Right forelimb (tissue), 1 donor: ENCODE measurements at places on chromosomes 1 and 21.
A peak's percentile ranks its signal among the peaks of the same experiment; 100 is the strongest.

GRCh38 chr1:233608988-233609387 is 4.9 kb upstream of the KCNK1 start:
- no peak for DNase-seq

DNA sequence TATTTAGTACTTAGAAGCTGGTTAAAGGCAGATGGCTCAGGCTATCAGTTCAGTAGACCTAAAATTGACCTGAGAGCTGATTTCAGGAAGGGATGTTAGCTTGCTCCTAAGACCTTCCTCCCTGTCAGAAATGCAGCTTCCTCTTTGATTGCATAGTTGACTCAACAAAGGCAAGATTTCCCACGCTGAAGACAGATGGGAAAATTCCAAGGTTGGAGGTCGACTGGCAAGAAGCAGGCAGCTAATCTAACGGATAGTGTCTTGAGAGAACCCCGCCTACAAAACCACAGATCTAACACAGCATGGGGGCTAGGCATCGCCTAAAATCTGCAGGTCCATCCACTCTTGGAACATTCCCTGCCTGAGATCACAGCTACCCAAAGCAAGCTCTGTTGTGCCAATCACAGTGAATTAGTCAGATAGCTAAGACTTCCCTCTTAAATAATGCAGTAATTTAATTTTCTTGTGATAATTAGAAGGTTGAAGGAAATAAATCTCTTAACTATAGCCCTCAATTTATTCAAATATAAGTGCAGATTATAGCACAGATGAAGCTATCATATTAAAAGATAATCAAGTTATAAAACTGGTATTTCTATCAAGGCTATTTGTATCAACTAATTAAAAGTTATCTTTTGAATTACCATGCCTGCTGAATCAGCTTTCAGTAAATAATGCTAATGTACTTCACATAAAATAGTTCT is 357.8 kb upstream of the SGIP1 start:
- no peak for DNase-seq

DNA sequence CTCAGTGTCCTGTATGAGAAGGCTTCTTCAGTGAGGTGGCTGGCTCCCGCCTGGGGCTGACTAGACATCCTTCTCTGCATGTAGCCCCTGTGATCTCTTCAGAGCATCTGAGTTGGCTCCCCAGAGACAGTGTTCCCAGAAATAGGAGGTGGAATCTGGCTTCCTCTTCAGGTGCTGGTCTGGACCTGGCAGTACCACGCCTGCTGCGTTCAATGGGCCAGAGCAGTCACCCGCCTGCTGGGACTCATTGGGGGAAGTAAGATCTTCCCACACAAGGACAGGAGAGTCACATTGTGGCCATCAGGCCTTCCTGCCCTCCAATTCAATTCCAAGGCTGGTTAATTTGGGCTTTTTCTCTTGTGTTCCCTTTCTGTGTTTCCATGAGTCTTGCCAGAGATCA is 51.0 kb downstream of the ADARB1 start:
- DNase-seq = no peak

DNA sequence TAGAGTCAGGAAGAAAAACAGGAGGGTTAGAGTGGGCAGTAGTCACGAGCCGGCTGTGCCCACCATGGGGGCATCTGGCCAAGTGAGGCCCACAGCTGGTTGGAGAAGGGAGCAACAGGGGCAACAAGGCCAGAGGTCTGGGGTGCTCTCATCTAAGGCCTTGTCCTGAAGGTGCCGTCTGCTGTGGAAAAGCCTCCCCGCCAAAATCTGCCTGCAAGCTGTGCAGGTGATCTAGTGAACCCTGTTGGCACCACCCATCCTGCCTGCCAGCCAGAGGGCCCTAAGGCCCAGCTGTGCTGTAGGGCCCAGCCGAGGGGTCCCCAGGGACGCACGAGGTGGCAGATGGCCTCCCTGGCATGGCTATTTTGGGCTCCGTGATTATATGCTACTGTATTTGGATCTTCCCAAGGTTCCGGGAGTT is 51.3 kb downstream of the LGR6 start:
- peak; percentile 46 for DNase-seq

DNA sequence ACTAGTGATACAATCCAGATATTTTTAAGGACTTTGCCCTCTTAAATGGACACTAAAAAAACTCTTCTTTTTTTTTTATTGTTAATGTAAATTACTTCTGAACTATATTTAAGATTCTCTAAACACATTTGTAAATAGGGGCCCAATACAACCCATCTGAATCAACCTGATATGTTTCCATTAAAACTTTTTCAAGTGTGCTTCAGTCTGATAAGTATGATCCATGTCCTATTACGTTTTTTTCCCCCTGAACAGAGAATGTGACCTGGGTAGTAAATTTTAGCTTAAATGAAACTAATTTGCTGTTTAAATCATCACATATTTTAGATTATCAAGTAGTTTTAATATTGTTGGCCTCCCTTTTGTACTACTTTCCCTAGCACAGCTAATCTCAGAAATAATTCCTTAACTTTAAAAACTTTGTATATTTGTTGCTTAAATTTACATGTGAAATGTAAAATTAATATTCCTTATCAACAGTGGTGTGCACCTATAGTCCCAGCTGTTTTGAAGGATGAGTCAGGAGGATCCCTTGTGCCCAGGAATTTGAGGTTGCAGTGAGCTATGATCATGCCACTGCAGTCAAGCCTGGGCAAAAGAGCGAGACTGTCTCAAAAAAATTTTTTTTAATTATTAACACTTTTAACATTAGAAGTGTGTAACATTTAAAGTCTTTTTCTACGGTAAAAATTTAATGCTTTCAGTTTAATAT is 3.0 kb upstream of the PKN2 start:
- no peak for DNase-seq

DNA sequence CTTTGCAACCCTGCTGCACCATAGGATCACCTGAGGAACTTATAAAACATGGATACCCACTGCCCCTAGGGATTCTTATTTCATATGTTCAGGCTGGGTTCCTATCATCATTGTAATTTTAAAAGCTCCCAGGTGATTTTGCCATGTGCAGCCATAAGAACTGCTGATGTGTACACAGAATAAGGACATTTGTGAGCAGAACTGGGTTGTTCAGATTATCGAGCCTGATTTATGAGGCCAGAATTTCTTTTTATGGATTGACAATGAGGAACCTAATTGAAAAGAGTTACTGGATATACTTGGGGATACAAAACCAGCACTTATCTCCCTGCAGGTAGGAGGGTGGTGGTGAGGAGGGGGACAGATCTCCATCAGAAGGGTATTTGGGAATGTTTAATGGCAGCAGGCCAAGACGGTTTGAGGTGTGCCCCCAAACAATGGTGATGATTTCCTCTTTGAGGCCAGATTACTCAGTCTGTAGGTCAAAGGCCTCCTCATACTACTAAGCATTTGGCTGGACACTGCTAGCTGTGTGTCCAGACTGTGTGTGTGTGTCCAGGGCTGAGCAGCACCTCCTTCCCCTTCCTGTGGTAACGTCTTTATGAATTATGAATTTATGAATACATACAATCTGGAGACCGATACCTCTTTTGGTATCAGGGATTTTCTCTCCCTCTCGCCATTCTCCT is 18.9 kb downstream of the NOS1AP start:
- DNase-seq = no peak

- peak; percentile 81 for DNase-seq
Observed at GRCh38 chr1:17419626-17420328, 19.7 kb downstream of the RCC2 start.

DNA sequence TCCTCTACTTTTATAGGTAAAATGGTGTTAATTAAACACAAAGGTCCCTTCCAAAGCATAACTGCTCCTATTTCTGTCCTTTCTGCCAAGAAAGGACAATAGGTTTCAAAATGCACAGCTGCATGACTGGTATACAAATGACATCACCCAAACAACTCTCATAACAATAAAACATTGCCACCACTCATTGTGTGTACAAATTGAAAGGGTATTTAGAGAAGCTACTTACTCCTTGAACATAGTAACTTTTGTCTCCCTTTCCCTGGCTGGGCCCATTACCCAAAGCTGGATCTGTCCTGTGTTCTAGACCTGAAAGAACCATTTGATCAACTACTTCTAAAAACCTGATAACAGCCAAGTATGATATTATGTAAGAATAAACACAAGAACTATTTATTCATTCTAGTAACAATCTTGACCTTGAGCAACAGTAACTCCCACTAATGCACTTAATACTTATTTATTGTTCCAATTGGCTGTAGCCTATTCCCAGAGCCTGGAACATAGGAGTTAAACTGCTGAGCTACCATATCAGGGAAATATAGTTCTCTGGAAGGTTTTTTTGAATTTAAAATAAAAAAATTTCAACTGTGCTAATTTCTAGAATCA is 38.2 kb downstream of the TTLL7 start:
- no peak for DNase-seq

DNA sequence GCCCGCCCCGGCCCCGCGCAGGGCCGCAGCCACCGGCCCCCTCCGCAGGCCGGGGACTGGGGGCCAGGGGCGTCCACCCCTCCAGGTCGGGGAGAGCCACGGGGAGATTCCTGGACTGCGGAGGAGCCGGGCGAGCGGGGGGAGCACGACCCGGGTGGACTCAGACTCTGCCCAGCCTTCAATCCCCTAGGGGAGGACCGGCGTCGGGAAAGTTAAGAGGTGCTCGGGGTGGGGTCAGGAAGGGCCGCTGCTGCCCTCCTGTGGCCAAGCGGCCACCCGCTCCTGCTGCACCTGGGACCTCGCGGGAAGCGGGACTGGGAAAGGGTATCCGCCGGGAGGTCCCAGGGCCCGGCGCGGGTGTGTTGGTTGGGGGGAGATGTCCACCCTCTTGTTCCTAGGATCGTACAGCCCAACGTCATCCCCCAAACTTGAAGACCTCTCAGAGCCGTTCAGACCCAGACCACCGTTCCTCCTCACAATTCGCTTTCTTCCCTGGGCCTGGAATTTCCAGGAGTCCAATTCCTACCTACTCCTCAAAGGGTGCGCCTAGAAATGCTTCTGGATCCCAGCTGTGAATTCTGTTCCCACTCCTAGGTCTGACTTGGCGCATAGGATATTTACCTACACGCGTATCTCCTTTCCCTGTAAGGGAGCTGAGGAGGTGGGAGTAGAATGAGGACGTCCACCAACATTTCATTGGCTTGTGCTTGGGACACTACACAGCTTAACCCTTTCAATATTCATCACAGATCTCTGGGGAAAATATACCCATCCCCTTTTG is 484 bp upstream of the RHOC start:
- peak; percentile 91 for DNase-seq

GRCh38 chr1:237244778-237245177 is 202.8 kb downstream of the RYR2 start:
- DNase-seq = no peak

- no peak for DNase-seq
Observed at GRCh38 chr1:234708700-234709395, 98.9 kb upstream of the IRF2BP2 start.

- DNase-seq = no peak
Observed at GRCh38 chr21:32978331-32979270, 47.1 kb upstream of the OLIG2 start.

DNA sequence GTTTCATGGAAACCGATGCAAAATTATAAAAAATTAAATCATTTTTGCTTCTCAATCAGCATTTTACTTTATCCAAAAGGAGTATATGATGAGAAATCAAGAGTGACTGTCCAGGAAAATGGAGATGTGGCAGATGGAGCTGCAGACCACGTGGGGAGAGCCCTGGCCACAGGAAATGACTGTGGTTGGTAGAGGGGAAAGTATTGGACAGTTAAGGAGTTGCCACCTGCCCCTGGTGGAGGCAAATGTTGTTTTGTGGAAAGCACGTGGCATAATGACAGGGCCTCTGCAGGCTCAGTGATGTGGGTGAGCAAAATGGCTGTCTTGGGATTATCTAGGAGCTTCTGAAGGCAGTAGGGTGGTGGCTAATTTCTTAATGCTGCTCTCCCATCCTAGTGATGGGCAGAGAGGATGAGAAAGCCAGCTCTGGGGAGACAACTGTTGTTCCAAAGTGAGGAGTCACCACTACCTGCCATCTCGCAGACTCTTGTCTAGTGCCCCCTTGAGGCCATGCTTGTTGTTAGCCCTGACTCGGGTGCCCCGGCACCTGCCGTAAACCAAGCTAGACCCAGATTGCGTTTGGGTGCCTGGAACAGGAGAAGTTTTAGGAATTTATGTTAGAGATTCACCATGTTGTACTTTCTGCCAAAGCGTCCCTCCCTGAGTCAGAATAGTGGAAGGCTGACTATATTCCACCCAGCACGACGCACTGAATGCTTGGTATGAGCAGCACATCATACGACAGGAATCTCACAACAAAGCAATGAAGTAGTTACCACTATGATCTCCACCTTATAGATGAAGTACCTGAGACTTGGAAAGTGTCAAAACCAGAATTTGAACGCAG is 144.0 kb downstream of the ROR1 start:
- no peak for DNase-seq

- DNase-seq = no peak
Observed at GRCh38 chr1:82388679-82389078, 587.9 kb downstream of the ADGRL2 start.

DNA sequence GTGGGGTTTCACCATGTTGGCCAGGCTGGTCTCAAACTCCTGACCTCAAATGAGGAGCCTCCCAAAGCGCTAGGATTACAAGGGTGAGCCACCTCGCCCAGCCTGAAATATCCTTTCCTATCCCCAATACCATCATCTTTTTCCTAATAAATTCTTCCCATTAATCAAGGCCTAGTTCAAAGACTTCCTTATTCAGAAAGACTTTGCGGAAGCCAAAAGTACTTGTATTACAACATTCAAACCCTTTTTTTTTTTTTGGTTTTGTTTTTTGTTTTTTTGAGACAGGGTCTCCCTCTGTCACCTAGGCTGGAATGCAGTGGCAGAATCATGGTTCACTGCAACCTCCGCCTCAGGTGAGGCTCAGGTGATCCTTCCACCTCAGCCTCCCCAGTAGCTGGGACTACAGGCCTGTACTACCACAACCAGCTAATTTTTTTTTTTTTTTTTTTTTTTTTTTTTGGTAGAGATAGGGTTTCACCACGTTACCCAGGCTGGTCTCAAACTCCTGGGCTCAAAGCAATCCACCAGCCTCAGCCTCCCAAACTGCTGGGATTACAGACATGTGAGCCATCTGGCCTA is 7.6 kb downstream of the SLC19A2 start:
- DNase-seq = no peak

GRCh38 chr21:29832217-29832616 is 107.6 kb downstream of the GRIK1 start:
- no peak for DNase-seq

GRCh38 chr1:6861075-6861724 is 75.9 kb downstream of the CAMTA1 start:
- DNase-seq = no peak

DNA sequence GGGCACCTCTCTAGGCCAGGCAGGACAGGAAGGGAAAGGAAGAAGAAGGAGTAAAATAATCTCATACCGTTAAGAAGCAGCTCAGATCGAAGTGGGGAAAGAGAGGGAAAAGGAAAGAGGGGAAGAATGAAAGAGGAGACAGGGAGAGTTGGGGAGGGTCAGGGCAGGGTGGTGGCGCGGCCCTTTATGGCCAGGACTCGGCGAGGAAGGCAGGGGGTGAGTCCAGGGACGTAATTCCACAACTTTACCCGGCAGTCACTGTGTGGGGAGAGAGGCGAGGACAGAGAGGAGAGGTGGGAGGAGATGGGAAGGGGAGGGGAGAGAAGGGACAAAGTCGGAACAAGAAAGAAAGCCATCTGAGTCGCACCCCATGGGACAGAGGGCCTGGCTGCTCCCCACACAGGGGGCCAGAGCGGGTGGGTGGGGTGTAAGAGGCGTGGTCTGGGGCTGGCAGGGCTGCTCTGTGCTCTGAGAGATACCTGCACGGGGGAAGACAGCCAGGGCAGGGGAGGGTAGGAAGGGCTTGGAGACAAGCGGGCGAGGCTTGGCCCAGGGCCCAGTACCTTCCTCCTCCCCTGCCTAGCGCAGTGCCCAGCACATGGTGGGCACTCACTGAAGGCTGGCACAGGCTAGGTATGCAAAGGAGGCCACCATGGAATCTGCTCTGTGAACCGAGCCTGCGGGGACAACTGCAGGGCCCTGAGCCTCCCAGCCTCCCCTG is 49.4 kb downstream of the KIF21B start:
- DNase-seq = peak; percentile 37
